ENCODE measurements at places on chromosomes 3 and 15. TPM values are rescaled to one million over a fixed set of nuclear protein-coding genes. Genes with fewer than 3 reads are reported as not detected.
A peak's percentile ranks its signal among the peaks of the same experiment; 100 is the strongest.

- H3K4me3 ChIP-seq = no peak overlapping the region
- H3K27me3 ChIP-seq = no peaks in the 10 kb centered on the region
- H3K27ac ChIP-seq = no peak overlapping the region
- H3K36me3 ChIP-seq = peaks cover 62% of the 10 kb centered on the region
- no peak for DNase-seq
These were observed 3.7 kb upstream of the PLA2G4F start for GRCh38 chr15:42160136-42160535.

GRCh38 chr15:73161546-73161945, 109.3 kb downstream of the NEO1 start:
- no peaks in the 10 kb centered on the region for H3K27me3 ChIP-seq
- no peak for DNase-seq
- no peaks in the 10 kb centered on the region for H3K4me1 ChIP-seq
- no peaks in the 10 kb centered on the region for H3K36me3 ChIP-seq
- H3K27ac ChIP-seq = no peak overlapping the region

- peak overlapping the region; percentile 53 for H3K27ac ChIP-seq
- no peak for DNase-seq
- peaks cover 25% of the 10 kb centered on the region for H3K4me1 ChIP-seq
- peaks cover 8% of the 10 kb centered on the region for H3K36me3 ChIP-seq
- no peaks in the 10 kb centered on the region for H3K27me3 ChIP-seq
These were observed 163.9 kb upstream of the SMAD3 start for GRCh38 chr15:66901336-66902100.

- peaks cover 49% of the 10 kb centered on the region for H3K36me3 ChIP-seq
- H3K4me1 ChIP-seq = peaks cover 16% of the 10 kb centered on the region
- peak; percentile 78 for DNase-seq
- H3K27ac ChIP-seq = peak overlapping the region; percentile 94
These were observed 539 bp upstream of the TLNRD1 start for GRCh38 chr15:81000144-81000623.

GRCh38 chr3:196775938-196776337, 36.3 kb downstream of the PAK2 start:
- peaks cover 10% of the 10 kb centered on the region for H3K4me1 ChIP-seq
- no peak overlapping the region for H3K27ac ChIP-seq
- H3K4me3 ChIP-seq = no peak overlapping the region

DNA sequence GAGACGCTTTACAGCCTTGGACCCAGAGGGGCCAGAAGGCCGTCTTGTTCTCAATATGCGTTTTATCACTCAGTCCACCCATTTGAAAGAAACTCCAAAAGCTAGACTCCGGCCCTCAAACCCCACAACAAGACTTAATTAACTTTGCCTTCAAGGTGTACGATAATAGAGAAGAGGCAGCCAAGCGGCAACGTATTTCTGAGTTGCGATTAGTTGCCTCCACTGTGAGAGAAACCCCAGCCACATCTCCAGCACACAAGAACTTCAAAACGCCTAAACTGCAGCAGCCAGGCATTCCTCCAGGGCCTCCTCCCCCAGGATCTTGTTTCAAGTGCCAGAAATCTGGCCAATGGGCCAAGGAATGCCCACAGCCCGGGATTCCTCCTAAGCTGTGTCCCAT, 17.4 kb upstream of the INO80 start:
- no peak overlapping the region for H3K4me3 ChIP-seq
- H3K27me3 ChIP-seq = no peaks in the 10 kb centered on the region
- H3K36me3 ChIP-seq = no peaks in the 10 kb centered on the region
- no peaks in the 10 kb centered on the region for H3K4me1 ChIP-seq

DNA sequence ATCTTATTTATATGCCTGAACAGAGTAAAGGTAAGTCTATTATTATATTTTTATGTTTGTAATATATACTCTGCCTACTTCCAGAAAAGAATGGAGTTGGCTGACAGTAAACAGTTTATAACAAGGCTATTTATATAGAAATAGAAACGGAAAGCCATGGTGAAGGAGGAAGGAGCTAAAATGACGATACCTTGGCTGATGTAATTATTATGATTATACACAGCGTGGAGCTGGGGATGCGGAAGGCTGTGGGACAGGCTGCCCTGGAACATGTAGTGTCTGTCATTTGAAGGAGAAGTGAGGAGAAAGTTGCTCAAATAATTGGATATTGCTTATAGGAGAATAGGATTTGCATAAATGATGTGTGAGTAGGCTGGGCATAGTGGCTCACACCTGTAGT, 37.8 kb downstream of the CEMIP start:
- no peaks in the 10 kb centered on the region for H3K27me3 ChIP-seq
- no peaks in the 10 kb centered on the region for H3K36me3 ChIP-seq
- no peaks in the 10 kb centered on the region for H3K4me1 ChIP-seq
- H3K27ac ChIP-seq = no peak overlapping the region
- H3K4me3 ChIP-seq = no peak overlapping the region

The CYB561D2 gene
- total RNA-seq = 13.7 TPM

The CLRN1 gene
- not detected for total RNA-seq

All from SJSA1 (cell line).